ENCODE measurements at places on chromosomes 1 and 21. TPM values are rescaled to one million over a fixed set of nuclear protein-coding genes. Genes with fewer than 3 reads are reported as not detected.

The ODR4 gene
- total RNA-seq = 15.8 TPM

The KRTAP19-1 gene
- not detected for total RNA-seq

The BMP8B gene
- total RNA-seq = 0.14 TPM

The LRRC38 gene
- total RNA-seq = not detected

The IGSF21 gene
- total RNA-seq = not detected

The ST6GALNAC3 gene
- not detected for total RNA-seq

The CRABP2 gene
- total RNA-seq = 1.7 TPM

The CDK18 gene
- total RNA-seq = 0.22 TPM

The NLRP3 gene
- 1.3 TPM for total RNA-seq

The GBP6 gene
- total RNA-seq = not detected

The TMOD4 gene
- total RNA-seq = not detected

The PLA2G2D gene
- total RNA-seq = not detected

The CFAP45 gene
- total RNA-seq = 0.44 TPM

The FCRL6 gene
- total RNA-seq = not detected

The LCE3E gene
- not detected for total RNA-seq

The YY1AP1 gene
- total RNA-seq = 67.0 TPM

The AMIGO1 gene
- total RNA-seq = 0.43 TPM

The SYPL2 gene
- total RNA-seq = 0.44 TPM

The FAM151A gene
- total RNA-seq = not detected

The BEND5 gene
- total RNA-seq = not detected

The MUL1 gene
- 57.0 TPM for total RNA-seq

The C4BPB gene
- 2.4 TPM for total RNA-seq

The AADACL3 gene
- not detected for total RNA-seq

The RAB25 gene
- not detected for total RNA-seq

The HCRTR1 gene
- not detected for total RNA-seq

The S1PR1 gene
- 16.0 TPM for total RNA-seq

The FAM43B gene
- total RNA-seq = not detected

The LGALS8 gene
- 60.0 TPM for total RNA-seq

The ASPM gene
- 58.0 TPM for total RNA-seq

The SELE gene
- not detected for total RNA-seq

Measured in placental pericyte (primary cell).